Stimulated activated CD8-positive, alpha-beta memory T cell treated with anti-CD3 and anti-CD28 coated beads, Interleukin-7, amount 100 ng/mL, for 24 hours (primary cell): ENCODE measurements at places on chromosomes 1 and 21.

GRCh38 chr21:42447182-42447581 lies 43.5 kb downstream of the UBASH3A start:
- DNase-seq, result no peak

GRCh38 chr1:239854922-239855321 lies 236.8 kb upstream of the FMN2 start:
- no peak for DNase-seq

GRCh38 chr1:16992675-16993074 lies 12.3 kb upstream of the MFAP2 start:
- no peak for DNase-seq

DNA sequence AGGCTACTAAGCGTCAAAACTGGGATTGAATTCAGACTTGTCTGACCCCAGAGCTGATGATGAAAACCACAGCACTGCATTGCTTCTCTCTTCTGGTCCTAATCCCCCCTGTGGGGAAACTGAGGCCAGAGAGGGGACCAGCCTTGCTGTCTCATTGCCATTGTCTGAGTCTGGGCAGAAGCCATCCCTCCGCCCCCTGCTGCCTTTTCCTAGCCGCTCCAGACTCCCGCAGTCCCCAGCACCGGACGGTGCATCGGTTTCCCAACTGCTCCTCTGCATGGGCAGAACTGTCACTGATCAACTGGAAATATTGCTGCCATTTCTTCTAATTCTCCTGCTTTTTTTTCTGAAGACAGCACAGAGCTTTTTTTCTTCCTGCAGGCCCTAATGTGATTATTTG lies 157.4 kb downstream of the ACTL8 start:
- no peak for DNase-seq

DNA sequence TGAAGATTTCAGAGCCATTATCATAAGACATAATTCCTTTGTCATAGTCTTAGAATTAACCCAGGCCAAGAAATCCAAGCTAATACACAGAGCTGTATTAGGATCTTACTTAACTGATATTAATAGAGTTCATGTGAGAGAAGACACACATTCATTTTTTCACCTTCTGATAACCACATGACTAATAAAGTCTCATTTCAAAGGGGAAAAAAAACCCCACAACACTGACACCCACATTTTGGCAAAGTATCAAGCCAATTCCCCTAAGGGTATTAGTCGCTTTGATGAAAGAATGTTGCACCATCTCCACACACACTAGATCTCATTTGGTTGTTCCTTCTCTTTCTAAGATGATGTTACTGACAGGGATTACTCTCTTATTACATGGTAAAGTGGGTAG lies 344.4 kb upstream of the ESRRG start:
- DNase-seq, result no peak

GRCh38 chr1:214581785-214582184 lies 21.2 kb upstream of the CENPF start:
- DNase-seq, result no peak

DNA sequence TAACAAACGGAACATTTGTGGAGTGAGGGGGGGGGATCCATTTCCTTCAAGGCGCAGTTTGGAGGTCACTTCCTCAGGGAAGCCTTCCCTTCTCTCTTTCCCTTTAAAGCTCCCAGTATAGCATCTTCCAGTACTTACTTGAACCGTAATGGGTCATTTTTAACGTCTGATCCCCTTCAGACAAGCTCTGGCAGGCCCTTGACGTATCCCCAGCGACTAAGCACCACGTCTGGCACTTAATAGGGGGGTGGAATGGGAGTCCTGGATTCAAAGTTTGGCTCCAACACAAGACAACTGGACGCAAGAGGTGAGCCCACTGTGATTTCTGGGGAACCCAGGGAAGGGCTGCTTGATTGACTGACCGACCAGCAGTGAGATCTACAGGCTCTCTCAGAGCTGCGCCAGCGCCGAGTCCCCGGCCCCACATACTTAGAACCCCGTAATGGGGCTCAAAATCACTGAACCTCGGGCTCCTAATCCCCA lies 441 bp downstream of the YARS1 start:
- DNase-seq, result no peak

DNA sequence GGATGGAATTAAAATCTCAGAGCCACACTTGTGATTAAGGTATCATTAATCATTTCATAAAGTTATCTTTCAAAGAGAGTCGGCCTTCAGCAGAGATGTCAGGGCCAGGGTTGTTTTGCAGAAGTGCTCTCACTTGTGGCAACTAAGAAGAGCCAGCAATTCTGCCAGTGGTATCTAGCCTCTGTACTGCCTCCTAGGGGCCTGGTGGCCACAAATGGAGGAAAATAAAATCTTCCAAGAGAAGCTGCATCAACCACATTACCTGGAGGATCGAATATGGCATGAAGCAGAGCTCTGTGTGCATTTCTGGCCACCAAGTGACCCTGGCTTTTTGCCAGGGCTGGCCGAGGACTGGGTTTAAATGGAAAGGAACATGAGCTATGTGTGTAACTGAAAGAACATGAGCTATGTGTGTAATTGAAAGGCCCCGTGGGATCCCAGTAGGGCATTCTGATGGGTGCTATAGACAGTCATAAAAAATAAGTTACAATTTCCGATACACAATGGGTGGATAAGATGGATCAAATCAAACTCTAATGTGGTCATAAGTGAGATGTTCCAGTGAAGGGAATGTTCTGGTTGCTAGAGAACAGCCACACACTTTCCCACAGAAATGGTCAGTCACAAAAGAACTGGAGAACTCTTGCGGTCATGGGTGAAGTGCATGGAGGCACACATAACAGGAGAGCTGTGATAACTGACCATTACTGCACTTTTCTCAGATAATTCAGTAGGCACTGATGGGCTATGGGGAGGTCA lies 335.8 kb downstream of the CAMTA1 start:
- DNase-seq, result no peak

DNA sequence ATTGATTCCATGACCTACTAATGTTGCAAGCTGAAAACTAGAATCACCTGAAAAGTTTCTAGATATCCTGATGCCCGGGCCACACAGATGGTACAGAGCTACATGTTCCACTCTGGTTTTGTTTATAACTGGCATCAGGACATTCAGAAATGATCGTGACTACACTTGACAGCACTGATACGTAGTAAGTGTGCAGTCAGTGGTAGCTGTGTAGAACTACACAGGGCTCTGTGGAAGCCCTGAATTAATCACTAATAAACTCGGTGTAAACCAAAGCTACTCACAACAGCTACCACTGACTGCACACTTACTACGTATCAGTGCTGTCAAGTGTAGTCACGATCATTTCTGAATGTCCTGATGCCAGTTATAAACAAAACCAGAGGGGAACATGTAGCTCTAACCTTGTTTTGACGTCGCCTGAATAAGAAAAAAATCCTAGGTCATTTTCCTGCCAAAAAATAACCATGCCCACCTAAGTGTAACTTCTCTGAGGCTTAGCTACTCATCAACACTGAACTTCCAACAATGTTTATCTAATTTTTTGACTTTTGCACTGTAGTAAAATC lies 149.7 kb downstream of the TGFBR3 start:
- no peak for DNase-seq
